Stimulated activated CD8-positive, alpha-beta memory T cell treated with anti-CD3 and anti-CD28 coated beads, Interleukin-15, amount 100 ng/mL, for 1 hour (primary cell): ENCODE measurements at places on chromosomes 13 and 19.
A peak's percentile ranks its signal among the peaks of the same experiment; 100 is the strongest.

DNA sequence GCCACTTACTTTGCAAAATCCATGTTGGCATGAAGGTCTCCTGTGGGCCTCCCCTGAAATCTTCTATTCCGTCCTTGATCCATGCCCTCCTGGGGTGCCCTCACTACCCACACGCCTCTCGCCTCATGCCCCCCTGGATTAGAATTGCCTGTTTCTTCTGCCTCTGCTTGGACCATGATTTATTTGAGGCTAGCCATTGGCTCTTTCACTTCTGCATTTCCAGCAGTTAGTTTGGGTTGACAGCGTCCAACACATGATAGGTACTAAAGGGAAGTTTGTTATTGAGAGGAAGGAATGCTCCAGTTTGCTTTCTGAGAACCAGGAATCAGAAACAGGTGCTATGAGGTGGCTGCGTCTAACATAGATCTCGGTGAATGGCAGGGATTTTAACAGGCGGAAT lies 30.5 kb upstream of the TPTE2 start:
- DNase-seq: no peak

GRCh38 chr19:8111376-8111775 lies 38.0 kb downstream of the FBN3 start:
- DNase-seq: no peak

DNA sequence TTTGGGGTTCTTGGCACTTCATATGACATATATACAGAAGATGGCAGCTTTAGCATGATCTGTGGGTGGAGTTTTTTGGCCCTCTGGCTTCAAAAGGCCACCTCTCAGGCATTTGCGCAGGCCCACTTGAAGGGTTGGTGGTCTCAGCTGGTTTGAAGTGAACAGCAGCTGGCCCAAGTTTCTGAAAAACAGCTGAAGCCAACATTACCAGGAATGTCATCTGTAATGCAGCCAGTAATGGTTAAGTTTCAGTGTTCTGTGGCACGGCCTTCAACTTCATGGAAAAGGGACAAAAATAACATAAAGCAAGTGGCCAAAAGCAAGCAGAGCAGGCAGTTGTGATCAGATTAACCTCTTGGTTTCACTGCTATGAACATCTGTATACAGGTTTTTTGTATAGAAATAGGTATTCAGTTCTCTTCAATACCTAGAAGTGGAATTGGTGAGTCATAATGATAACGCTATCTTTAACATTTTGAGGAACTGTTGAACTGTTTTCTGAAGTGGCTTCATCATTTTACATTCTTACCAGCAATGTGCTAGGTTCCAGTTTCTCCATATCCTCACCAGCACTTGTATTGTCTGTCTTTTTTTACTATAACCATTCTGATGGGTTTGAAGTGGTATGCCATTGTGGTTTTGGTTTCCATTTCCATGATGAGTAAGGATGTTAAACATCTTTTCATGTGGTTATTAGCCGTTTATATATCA lies 245.4 kb downstream of the SHISA2 start:
- DNase-seq: no peak

- no peak for DNase-seq
Measured at GRCh38 chr19:38658462-38659306, 11.2 kb downstream of the ACTN4 start.

DNA sequence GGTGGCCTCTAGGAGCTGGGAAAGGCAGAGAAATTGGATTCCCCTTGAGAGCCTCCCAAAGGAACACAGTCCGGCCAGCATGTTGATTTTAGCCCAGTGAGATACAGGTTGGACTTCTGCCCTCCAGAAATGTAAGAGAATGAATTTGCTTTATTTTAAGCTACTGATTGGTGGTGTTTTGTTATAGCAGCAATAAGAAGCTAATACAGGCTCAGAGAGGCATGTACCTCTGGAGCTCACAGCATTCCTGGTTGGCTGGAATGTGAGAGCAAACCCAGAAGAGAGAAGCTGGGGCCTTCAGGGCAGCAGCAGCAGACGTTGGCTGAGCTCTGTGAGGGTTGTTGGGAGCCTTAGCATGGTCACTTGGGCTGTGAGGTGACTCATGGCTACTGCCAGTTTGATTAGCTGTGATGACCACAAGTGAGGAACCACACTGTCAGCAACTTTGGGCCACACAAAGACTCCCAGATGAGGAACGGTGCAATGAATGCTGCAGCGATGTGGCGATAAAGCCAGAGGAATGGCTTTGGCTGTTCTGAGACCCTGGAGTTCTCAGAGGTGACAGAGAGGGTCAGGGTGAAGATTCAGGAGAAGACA lies 80.1 kb downstream of the CYSLTR2 start:
- DNase-seq: no peak

DNA sequence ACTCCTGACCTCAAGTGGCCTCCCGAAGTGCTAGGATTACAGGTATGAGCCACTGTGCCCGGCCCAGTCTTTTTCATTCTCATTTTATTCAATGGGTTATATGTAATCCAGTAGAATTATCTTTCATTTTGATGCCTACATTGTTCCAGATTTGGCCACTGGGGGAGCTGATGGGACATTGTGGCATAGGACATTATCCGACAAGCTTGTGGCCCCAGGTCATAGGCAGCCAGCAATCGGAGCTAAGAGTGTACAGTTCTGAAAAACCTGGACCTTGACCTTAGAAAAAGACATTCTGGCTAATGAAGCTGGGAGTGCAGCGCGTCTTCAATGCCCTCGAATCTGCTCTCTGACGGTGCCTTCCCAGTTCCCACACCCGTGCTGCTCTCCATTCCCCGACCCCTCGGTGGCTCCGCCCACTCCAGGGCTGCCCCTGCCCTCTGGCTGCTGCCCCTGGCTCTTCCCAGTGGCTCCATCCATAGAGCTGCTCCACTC lies 108.7 kb downstream of the TEX29 start:
- peak; percentile 4 for DNase-seq

DNA sequence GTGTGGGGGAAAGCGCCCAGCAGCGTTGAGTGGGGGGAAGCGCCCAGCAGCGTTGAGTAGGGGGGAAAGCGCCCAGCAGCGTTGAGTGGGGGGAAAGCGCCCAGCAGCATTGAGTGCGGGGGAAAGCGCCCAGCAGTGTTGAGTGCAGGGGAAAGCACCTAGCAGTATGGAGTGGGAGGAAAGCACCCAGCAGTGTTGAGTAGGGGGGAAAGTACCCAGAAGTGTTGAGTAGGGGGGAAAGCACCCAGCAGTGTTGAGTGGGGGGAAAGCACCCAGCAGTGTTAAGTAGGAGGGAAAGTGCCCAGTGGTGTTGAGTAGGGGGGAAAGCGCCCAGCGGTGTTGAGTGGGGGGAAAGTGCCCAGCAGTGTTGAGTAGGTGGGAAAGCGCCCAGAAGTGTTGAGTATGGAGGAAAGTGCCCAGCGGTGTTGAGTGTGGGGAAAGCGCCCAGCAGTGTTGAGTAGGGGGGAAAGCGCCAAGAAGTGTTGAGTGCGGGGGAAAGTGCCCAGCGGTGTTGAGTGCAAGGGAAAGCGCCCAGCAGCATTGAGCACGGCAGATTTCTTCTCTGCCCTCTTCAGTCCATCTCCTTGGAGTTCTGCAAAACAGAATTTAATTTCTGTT lies 138.4 kb downstream of the ATP11A start:
- no peak for DNase-seq

DNA sequence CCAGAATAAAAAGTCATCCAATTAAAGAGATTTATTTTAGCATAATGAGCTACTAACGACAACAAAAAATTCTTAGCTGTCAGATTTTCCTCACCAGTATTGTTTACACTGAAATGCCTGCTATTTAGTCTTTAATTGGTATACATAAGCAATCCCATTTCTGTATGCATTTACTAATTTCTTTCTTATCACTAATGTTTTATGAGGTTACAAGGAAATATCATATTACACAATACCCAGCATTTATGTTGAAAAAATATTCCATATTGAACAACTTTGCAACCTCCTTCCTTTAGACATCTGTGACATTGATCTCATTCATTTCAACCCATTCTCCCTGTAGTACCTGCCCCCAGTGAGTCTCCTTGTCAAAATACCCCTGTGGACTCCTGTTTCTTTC lies 135.4 kb downstream of the SLITRK6 start:
- DNase-seq: no peak

GRCh38 chr13:87058786-87059329 lies 612.3 kb upstream of the SLITRK5 start:
- DNase-seq: no peak

DNA sequence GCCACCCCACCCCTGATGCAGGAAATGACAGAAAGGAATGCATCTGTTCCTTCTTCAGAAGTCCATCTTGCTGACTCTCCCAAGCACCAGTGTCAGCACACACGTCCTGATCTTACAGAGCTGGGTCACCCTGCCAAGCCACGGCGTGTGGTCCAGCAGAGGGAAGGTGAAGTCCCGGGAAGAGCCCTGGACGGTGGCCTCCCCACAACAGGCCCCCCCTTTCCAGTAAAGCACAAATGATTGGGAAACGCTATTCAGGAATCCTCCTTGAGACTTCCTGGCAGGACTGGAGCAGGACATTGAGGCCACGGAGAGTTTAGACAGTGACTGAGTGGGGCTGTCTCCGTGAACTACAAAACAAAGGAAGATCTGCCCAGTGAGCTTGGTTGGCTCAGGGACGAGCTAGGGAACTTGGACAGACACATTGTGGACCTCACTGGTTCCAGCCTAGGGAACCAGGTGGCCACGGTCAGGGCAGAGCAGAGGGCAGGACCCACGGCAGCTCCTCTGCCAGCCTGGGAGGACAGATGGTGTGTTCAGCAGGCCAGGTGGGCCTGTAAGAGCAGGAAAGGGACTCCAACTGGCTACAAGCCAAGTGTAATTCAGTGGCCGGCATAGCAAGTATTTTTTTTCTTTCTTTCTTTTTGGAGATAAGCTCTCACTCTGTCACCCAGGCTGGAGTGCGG lies 41.7 kb downstream of the ELL start:
- DNase-seq: no peak
